Chondrocyte (in vitro differentiated cells): ENCODE measurements at places on chromosomes 1 and 21. TPM values are rescaled to one million over a fixed set of nuclear protein-coding genes. Genes with fewer than 3 reads are reported as not detected.

GRCh38 chr1:224168859-224169380, 14.1 kb upstream of the DEGS1 start:
- DNase-seq, result no peak

GRCh38 chr1:200895801-200896530, 1.3 kb downstream of the INAVA start:
- DNase-seq, result no peak

GRCh38 chr1:32350785-32351398, 11.4 kb downstream of the FAM229A start:
- no peak for DNase-seq

- DNase-seq, result no peak
Observed at GRCh38 chr1:115409094-115410015, 71.3 kb upstream of the NGF start.

NFASC gene
- 0.20 to 0.28 TPM in 2 of 3 replicates, not detected in the other for total RNA-seq

DNA sequence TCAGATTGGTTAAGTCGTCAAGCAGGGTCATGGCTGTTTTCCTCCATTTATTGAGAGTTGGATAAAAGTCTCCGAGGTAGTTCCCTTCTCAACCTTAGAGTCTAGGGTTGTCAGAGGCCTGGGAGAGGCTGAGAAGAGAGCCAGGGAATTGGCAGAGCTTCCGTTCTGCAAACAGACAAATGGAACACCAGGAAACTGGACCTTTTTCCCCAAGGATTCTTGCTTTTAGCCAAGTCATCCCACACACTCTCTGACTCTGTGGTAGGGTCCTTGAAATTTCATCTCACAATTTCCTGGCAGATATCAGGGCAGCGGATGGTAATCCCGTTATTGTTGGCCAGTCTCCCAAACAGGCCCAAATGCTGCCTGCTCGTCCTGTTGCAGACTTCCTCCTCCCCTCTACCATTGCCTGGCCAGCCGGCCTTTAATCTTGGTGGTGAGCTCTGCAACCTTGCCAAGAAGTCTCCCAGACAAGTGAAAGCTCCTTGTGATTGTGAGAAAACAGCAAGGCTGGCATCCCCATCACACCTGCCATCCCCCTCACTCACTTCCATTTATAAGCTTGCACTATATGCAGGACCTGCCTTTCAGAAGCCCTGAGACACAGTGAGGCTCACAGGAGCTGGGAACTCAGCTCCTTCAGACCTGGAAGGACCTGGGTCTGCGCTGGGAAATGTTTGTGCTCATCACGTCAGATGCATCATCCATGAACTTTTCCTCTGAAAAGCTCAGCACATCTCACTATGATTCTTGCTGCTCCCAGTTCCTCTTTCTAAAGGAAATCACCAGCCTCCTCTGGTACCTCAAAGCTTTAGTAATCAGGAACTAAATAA, 13.7 kb upstream of the SRP9 start:
- no peak for DNase-seq

DNA sequence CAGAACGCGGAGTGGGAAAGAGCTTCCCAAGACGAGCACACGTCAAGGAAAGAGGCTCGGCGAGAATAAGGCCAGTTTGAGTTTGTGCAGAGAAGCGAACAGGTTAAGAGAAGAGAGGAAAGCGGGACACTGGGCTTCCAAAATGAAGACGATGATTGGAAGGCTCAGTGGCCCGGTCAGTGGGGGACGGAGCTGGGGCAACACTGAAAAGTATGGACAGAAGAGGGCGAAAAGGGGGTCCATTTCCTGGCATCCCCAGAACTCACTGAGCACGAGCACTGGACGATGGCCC, 258 bp downstream of the CCT3 start:
- DNase-seq, result no peak

OR14A16 gene
- total RNA-seq, result not detected in 3 replicates

GRCh38 chr1:204278958-204279357, 65.2 kb upstream of the GOLT1A start:
- DNase-seq, result no peak

DNA sequence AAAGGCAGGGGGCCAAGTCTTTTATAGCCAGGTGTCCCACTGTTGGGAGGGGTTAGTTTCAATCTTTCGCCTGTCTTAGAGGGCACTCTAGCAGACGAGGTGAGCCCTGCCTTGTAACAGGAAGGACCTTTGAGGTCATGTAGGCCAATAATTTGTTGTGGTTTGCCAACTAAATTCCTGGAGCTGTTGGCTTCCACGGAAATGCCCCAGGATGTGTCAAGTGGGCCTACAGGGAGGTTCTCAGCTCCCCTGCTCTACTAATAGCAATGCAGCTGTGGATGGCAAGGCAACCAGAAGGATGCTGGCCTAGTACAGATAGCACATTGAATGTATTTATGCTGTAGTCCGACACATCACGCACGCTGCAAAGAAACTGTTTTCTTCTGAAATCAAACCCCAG, 22.3 kb upstream of the CASQ2 start:
- DNase-seq, result no peak

- DNase-seq, result no peak
Observed at GRCh38 chr21:33020558-33021100, 5.1 kb upstream of the OLIG2 start.

DNA sequence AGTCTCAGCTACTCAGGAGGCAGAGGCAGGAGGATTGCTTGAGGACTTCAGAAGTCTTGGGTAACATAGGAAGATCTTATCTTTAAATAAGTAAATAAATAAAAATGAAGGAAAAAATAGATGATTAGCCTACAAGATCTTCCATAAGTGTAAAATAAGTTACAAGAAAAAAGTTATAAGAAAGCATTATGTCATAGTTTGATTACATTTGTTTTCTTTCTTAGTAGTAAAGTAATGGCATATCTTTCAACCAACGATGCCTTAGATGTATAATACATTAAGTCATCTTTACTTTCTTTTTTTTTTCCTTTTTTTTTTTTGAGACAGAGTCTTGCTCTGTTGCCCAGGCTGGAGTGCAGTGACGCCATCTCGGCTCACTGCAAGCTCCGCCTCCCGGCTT, 46.5 kb downstream of the SNRPE start:
- DNase-seq, result no peak

- peak; percentile 88 for DNase-seq
Observed at GRCh38 chr1:2271211-2271721, 43.1 kb downstream of the SKI start.

- no peak for DNase-seq
Observed at GRCh38 chr1:187384504-187384903, 555.8 kb downstream of the PLA2G4A start.

SHISAL2A gene
- 0.24 TPM in 1 of 3 replicates, not detected in the others for total RNA-seq

DNA sequence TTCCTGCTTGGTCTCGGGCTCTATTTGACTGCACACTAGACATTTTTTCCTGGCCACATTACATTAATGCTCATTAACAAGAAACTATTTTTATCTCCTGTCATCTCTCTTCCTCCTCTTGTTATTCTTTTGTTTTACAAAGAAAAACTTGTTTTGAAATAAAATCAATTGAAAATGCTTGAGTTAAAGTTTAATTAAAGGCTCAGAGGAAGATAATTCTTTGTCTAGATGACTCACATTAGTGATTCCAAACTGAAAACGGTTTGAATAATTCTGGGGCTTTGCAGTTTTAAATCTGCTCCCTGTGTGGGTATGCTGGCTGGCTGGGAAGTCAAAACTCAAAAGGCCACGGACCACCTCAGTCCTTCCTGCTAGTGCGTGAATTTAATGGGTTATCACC, 29.6 kb downstream of the RGS5 start:
- no peak for DNase-seq

NCF2 gene
- 1.2 to 3.2 TPM (median 2.7 TPM) in 3 replicates for total RNA-seq

DISC1 gene
- 5.0 to 10.6 TPM (median 7.1 TPM) in 3 replicates for total RNA-seq

- DNase-seq, result no peak
Observed at GRCh38 chr1:244303610-244303969, 148.1 kb downstream of the ADSS2 start.

GRCh38 chr21:33315946-33316710, 8.6 kb upstream of the IFNAR1 start:
- no peak for DNase-seq
